ENCODE measurements at places on chromosomes 11 and 22. TPM values are rescaled to one million over a fixed set of nuclear protein-coding genes. Genes with fewer than 3 reads are reported as not detected.

- no peak for DNase-seq
Observed at GRCh38 chr11:60897496-60897895, 8.9 kb downstream of the PRPF19 start.

GRCh38 chr11:131042041-131042390, 125.7 kb upstream of the SNX19 start:
- DNase-seq = no peak

- no peak for DNase-seq
Observed at GRCh38 chr22:38953577-38954413, 3.6 kb upstream of the APOBEC3A start.

- no peak for DNase-seq
Observed at GRCh38 chr11:72719144-72719543, 33.1 kb downstream of the ARAP1 start.

- DNase-seq = no peak
Observed at GRCh38 chr22:48845356-48845936, 982.2 kb downstream of the BRD1 start.

DNA sequence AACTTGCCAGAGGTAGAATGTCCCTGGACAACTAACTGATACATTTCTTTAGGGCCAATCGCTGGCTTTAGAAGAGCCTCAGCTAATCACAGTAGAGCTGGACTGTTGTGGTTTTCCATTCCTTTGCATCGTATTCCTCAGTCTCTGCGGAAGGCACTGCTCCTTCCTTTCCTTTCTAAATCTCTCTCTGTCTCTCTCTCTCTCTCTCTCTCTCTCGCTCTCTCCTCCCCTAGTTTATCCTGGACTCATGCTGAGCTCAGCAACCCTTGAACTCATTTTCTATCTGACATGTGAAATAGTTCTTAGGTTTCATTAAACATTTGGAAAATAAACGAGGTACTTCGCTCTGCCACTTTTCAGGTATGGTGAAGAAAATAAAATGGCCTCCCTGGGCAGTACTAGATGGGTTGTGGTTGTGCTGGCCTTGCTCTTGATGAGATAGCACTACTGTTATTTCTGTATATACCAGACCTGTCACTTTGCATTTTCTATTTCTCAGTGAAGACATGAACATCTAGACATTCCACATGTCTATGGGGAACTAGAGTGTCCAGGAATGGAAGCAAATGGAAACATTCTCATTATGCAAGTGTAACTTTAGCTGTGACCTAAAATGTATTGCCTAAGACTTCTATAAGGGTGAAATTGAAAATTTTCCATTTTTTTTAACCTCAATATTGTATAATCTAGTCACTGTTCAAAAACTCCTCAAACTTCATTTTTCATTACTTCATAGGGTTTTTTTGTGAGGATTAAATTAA, 12.0 kb upstream of the SESN3 start:
- no peak for DNase-seq

DNA sequence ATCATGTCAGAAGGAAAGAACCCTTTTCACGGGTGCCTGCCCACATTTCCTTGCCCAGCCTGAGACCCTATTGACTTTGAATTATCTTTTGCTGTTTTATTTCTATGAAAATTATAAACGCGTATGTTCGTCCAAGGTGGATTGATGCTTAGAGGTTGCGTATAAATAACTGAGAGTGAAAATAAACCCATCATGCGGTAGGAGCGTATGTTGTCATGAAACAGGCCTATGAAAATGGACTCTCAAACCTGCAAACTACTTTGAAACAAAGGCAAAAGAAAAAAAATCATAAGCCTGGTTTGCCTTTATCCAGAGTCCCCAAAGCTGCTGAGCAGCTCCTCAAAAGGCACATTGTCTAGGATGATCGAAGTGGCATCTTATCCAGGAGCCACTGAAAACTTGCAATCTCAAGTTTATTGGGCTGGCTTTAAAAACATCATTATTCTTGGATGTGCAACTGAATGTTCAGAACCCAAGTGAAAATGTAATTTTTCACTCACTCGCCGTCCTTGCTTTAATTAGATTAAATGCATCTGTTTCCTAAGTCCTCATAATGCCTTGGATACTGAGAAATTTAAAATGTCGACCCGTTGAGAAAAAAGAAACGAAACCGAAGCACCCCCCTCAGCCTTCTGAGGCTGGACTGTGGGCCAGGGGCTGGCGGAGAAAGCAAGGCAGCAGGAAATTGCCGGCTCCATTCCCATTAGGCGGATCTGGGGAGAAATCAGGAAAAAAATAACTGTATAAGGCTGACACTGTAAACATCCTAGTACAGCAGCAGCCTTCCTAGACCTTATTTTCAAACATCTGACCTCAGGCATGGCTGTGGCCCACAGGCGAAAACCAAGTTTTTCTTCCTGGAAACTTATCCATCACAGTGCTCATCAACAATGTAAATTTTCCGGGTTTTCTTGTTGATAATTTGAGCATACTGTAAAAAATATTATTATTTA, 82.9 kb upstream of the PPARA start:
- peak; percentile 71 for DNase-seq

Gene ROM1
- total RNA-seq = 10.9 TPM

Gene KRTAP5-2
- total RNA-seq = not detected

Data from HT-29 (cell line).